ENCODE measurements at places on chromosomes 6 and 20.

- DNase-seq = peak; percentile 81
Observed at GRCh38 chr6:135994857-135995544, 143.5 kb downstream of the PDE7B start.

- DNase-seq = peak; percentile 28
Observed at GRCh38 chr6:33633462-33634158, 12.5 kb downstream of the ITPR3 start.

DNA sequence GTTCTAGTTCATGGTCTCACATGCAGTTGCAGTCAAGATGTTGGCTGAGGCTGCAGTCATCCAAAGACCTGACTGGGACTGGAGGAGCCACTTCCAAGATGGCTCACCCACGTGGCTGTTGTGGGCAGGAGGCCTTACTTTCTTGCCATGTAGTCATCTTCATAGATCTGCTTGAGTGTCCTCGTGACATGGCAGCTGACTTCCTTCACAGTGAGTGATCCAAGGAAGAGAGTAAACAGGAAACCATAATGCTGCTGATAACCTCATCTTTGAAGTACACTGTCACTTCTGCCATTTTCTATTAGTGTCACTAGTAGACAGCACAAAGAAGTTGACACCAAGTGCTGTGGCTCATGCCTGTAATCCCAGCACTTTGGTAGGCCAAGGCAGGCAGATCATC, 40.1 kb upstream of the AKIRIN2 start:
- DNase-seq = no peak

- DNase-seq = no peak
Observed at GRCh38 chr6:90004511-90004910, 110.2 kb downstream of the GJA10 start.

GRCh38 chr20:32972181-32973076, 31.8 kb downstream of the SUN5 start:
- DNase-seq = no peak

GRCh38 chr6:151376440-151376839, 14.9 kb downstream of the ZBTB2 start:
- peak; percentile 19 for DNase-seq

DNA sequence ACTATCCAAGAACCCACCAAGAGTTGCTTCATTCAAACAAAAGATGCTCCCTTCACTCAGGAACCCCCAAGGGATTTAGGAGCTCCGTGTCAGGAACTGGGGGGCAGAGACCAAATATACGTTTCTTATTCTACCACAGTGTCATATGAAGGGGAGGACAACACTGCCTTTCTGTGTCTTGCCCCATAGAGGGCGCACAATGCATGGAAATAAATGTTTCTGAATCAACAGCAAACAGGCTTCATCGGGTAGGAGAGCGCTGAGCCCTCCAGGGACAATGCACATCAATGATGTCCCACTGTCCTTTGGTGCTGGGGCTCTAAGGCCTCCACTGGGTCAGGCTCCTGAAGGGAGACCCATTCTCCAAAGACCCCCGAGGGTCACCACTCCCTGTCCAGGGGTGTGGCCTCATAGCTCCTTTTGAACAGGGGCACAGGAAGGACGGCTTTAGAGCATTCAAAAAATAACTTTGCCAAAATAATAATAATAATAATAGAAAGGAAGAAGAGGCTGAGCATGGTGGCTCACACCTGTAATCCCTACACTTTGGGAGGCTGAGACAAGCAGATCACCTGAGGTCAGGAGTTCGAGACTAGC, 31.1 kb downstream of the PLG start:
- DNase-seq = peak; percentile 30

GRCh38 chr6:99416892-99417767, 8.0 kb downstream of the PNISR start:
- DNase-seq = no peak

DNA sequence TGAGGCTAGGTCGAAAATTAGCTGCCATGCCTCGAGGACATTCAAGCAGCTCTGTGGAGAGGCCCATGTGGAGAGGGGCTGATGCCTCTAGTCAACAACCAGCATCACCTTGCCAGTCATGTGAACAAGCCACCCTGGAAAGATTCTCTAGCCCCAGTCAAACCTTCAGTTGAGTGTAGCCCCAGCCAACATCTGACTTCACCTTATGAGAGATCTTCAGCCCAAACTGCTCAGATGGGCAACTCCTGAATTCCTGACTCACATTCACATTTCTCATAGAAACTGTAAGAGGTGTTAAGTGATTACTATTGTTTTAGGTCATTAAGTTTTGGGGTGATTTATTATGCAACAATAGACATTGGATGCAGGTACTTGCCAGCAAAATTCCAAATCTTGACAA, 44.9 kb downstream of the GJA10 start:
- no peak for DNase-seq

DNA sequence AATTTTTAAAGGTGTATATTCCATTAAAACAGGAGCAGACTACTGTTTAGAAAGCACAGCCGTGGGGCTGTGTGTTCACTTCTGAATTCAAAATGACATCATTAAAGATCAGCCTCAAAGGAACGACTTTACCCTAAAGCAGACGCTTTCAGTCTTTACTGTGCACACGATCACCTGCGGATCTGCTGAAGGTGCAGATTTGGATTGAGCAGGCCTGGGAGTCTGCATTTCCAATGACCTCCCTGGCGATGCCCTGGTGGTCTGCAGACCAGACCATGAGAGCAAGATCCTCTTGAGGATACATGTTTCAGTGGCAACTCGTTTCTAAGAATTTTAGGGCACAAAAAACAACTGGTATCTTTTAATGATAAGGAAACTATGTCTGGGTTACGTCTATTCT, 27.2 kb downstream of the TXNDC5 start:
- DNase-seq = no peak
